B cell (primary cell): ENCODE measurements at places on chromosomes 7 and 10.
A peak's percentile ranks its signal among the peaks of the same experiment; 100 is the strongest.

GRCh38 chr7:107810626-107811025, 7.6 kb upstream of the SLC26A3 start:
- DNase-seq = no peak

DNA sequence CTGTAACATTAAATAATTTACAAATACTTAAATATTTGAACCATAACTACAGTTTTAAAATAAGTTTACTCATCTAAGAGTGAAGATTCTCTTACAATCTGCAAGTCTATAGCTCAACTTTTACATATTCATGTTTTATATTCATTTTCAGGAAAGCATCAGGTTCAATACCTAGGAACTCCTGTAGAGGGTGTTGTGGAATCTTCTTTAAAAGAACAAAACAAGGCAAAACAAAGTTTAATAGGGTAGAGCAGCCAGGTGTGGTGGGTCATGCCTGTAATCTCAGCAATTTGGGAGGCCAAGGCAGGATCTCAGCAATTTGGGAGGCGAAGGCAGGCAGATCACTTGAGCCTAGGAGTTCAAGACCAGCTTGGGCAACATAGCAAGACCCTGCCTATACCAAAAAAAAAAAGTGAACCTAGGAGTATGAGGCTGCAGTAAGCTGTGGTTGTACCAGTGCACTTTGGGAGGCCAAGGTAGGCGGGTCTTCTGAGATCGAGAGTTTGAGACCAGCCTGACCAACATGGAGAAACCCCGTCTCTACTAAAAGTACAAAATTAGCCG, 45.1 kb downstream of the ST8SIA6 start:
- DNase-seq = no peak

- no peak for DNase-seq
Measured at GRCh38 chr10:49433069-49433468, 37.2 kb upstream of the DRGX start.

DNA sequence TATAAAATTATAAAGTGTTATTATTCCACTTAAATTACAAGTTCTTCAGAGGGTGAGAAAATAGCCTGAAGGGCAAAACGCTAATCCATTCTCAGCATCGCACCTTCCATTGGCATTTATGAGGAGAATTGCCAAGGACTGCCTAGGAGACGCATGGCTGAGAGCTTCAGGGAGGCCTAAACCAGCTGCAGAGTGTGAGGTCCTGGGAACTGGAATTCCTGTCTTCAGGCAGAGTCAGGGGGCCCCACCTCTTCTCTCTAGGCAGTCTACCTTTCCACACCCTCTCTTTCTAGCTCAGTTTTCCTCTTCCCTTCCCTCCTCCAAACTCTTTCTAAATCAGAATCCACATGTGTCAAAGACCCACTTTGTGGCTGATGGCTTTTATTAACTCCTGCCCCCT, 35.3 kb downstream of the LRRC72 start:
- DNase-seq = no peak

- DNase-seq = no peak
Measured at GRCh38 chr10:14415676-14416307, 85.1 kb upstream of the FRMD4A start.

- DNase-seq = no peak
Measured at GRCh38 chr7:69633122-69633831, 35.0 kb downstream of the AUTS2 start.

- peak; percentile 62 for DNase-seq
Measured at GRCh38 chr7:77651575-77652162, 44.6 kb upstream of the RSBN1L start.

DNA sequence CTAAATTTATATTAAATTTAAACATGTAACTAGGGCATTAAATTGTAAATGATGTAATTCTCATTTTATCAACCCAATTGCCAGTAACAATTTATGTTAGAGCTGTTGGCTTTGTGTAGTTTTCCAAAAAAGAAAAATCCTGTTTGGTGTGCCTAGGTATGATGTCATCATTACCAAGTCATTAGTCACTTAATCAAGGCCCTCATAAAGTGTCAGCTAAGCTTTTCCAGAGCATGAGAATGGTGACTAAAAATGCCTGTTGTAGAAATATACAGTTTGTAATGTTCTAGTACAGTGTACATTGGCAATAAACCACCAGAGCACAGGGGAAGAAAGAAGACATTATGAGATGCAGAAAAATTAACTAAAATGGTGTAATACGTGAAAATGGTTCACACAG, 593.8 kb upstream of the ANKRD30A start:
- no peak for DNase-seq

DNA sequence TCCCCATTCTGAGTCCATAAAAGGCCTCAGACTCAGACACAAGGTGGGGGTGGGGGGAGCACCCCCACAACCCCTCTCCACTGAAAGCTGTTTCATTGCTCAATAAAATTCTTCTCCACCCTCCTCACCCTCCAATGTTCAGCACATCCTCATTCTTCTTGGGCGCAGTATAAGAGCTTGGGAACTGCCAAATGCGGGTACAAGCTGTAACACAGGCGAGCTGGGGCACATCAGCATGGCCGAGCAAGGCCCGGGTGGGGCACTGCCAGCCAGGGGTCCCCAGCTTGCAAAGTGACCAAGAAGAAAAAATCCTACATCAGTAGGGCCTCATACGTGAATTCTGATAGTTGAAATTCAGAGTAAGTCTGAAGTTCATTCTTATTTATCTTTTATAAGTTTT, 50.1 kb downstream of the CACUL1 start:
- DNase-seq = no peak

- DNase-seq = no peak
Measured at GRCh38 chr7:131284702-131285419, 42.8 kb upstream of the MKLN1 start.

- DNase-seq = peak; percentile 58
Measured at GRCh38 chr7:5694912-5695726, 86.3 kb downstream of the RNF216 start.

DNA sequence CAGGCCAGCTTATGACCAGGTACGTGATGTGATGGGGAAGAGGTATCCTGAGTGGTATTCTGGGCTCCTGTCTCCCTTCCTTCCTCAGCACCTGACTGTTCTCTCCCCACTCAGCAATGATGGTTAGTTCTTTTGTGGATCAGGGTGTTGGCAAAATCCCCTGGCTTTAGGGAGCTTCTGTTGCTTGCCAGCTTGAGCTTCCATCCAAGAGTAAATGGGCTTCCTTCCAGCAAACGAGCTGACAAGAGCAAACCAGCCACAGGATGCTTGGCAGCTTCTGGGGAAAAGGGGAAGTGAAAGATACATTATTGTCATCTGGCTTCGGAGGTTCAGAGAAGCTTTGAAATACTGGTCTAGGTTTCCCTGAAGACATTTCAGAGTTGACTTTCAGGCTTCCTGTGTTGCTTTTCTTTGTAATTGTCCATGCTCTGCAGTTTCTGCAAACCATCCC, 5.2 kb downstream of the DUSP5 start:
- peak; percentile 87 for DNase-seq

DNA sequence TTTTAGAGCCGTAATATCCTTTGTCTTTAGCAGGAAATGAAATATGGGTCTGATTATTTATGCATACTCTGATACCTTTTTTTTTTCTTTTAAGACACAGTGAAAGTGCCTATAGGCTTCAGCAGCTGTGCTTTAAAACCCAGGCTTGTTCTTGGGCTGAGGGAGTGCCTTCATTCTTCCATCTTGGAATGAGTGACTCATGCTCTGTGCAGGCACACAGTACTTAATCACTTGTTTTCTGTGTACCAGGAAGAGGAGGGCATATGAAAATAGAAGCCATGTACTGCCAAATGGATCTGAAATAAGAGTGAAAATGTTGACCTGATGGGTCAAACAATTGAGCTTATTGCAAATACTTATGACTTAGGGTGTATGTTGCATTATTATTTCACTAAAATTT, 12.0 kb downstream of the INPP5F start:
- no peak for DNase-seq

DNA sequence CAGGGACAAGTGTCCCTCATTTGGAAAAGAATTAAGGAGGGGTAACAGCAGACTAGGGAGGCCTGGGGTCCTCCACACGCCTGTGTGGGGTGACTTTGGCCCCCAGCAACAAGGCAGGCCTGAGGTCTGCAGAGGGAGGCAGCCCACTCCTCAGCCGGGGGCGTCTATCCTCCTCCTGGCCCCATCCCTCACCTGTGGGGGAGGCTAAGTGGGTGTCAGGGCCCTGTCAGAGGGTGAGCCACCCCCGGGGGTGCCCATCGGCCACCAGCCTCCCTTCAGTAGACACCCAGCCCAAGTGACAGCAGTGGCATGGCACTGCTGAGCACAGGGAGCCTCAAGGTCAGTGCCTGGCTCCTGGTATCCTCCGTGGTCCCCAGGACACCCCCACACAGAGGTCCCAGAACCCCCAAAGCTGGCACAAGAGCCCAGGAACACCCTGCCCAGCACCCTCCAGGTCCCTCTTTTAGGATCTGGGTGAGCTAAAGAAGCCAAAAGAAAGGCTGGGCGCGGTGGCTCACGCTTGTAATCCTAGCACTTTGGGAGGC, 693 bp upstream of the FXYD4 start:
- no peak for DNase-seq

GRCh38 chr10:6270951-6271350, 68.2 kb downstream of the PFKFB3 start:
- no peak for DNase-seq

DNA sequence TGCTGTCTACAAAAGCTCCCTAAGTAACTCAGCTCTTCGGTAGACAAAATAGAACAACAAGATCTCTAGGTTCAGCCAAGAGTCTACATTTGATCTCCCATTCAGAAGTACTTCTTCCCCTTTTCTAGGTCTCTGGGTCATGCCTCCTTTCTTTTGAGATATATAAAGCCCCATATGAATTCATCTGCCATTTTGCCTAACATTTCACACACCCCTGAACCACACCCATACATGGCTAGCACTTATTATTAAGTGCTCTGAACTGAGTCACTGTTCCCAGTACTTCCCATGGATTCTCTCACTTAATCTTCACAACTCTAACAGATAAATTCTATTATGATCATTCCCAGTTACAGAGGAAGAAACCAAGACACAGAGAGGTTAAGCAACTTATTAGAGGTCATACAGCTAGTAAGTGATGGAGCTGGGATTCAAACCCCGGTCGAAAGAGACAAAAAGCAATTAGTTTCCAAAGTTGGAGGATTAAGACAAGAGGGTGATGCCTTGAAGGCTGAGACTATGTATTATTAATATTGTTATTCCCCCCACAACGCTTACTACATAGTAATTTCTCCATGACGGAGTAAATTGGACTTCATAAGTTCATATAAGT, 17.3 kb downstream of the MYOF start:
- no peak for DNase-seq

GRCh38 chr10:97551271-97551670, 21.3 kb upstream of the ANKRD2 start:
- no peak for DNase-seq

- DNase-seq = peak; percentile 57
Measured at GRCh38 chr7:143305423-143306070, 10.4 kb upstream of the CLCN1 start.

- DNase-seq = no peak
Measured at GRCh38 chr7:11175371-11175770, 201.7 kb downstream of the PHF14 start.

GRCh38 chr10:30587522-30588031, 42.0 kb downstream of the LYZL2 start:
- DNase-seq = peak; percentile 82

- DNase-seq = no peak
Measured at GRCh38 chr7:14836571-14837189, 65.9 kb downstream of the DGKB start.

GRCh38 chr7:144018065-144018464, 17.9 kb downstream of the OR6B1 start:
- no peak for DNase-seq

- DNase-seq = peak; percentile 79
Measured at GRCh38 chr10:95741807-95742467, 14.0 kb upstream of the ENTPD1 start.

DNA sequence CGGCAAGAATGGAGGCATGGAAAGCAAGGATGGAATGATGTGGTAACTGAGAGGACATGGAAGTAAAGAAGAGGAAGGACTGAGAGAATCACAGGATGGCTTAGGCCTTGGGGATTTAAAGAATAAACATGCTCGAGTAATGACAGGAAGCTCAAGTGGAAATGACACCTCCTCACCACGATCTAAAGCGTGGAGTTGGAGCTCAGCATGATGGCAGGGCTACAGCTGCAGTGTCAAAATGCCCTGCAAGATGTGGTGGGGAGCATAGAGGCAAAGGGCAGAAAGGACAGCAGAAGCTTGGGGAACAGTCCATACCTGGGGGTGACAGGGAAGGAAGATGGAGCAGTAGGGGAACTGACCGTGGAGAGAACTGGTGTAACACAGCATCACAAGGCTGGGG, 229.5 kb upstream of the PLXNA4 start:
- DNase-seq = no peak

DNA sequence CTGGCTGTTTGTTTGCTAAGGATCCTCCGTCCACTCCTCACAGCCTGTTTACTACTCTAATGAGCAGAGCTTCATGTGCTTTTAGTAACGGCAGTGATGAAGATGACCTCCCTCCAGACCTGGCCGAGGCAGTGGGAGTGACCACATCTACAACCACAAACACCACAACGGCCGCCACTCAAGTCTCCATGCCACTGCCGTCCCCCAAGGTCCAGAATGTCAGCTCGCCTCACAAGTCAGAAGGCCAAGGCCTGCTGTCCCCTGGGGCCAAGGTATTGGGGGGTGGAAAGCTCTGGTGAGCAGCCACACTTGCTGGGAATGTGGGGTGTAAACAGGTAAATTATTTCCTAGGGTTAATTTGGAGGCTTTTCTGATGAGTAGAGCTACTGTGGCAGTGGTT, 926.4 kb downstream of the IPMK start:
- no peak for DNase-seq

DNA sequence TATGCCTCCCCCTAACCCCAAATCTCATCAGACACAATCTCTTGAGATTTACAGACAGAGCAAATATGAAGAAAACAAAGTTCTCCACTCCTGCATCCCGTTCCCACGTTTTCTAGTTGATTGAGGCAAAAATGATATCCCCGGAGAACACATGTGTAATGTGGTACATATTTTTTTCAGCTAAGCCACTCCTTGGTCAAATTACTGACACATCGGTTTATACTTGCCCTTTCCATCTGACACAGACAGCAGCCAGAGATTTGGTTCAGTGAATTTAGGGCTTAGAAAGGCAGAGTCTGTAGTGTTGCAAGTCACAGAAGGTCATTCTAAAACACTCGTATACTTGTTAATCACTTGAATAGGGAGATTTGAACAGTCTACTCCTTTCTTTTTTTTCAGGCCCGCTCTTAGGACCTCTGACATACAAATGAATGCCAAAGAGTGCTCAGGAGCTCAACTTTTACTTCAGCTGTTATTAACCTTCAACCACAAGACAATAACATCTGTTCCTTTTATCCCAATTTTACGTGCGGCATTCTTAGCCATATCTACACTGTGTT, 1.8 kb upstream of the DDX50 start:
- no peak for DNase-seq

- DNase-seq = no peak
Measured at GRCh38 chr10:114856544-114857287, 35.1 kb downstream of the FHIP2A start.

DNA sequence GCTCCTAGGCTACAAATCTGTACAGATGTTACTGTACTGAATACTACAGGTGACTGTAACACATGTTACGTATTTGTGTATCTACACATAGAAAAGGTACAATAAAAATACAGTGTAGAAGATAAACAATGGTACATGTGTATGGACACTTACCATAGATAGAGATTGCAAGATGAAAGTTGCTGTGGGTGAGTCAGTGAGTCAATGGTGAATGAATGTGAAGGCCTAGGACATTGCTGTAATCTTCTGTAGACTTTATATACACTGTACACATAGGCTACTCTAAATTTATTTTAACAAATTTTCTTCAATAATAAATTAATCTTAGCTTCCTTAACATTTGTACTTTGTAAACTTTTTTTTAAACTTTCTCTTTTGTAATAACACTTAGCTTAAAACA, 205.6 kb downstream of the RNLS start:
- no peak for DNase-seq
